ENCODE measurements at places on chromosomes 13 and 19. TPM values are rescaled to one million over a fixed set of nuclear protein-coding genes. Genes with fewer than 3 reads are reported as not detected.
A peak's percentile ranks its signal among the peaks of the same experiment; 100 is the strongest.

NCR1 gene
- total RNA-seq = not detected

DNA sequence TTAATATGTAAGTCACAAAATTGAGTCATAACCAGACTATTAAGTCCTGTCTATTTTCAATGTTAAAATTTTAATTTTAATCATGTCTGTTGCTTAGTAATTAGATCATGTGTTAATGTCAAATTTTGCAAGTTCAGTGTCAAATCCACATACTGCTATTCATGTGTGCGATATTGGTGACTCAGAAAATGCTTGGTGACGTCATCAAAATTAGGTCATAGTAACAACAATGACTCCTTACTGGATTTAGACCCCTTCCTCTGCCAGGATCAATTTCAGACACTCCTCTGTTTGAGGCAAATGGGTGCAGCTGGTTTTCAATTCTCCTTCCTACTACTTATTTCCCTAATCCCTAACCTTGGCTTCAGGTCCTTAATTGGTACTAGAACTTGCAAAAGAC is 1394.3 kb upstream of the SLC10A2 start:
- peak; percentile 20 for DNase-seq

GRCh38 chr13:92103689-92104153 is 705.3 kb downstream of the GPC5 start:
- no peak for DNase-seq

GRCh38 chr13:52808842-52809219 is 39.6 kb downstream of the PCDH8 start:
- DNase-seq = no peak

DNA sequence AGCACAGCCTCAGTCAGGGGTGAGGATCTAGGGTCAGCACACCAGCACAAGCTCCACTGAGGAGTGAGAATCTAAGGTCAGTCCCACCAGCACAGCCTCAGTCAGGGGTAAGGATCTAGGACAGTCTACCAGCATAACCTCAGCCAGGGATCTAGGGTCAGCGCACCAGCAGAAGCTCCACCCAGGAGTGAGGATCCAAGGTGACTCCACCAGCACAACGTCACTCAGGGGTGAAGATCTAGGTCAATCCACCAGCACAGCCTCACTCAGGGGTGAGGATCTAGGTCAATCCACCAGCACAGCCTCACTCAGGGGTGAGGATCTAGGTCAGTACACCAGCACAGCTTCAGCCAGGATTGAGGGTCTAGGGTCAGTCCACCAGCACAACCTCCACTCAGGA is 64.5 kb downstream of the RAB20 start:
- no peak for DNase-seq

RNF113B gene
- not detected for total RNA-seq

GRCh38 chr13:78326633-78327032 is 276.7 kb downstream of the POU4F1 start:
- DNase-seq = peak; percentile 24

SYNE4 gene
- 0.62 TPM for total RNA-seq

DNA sequence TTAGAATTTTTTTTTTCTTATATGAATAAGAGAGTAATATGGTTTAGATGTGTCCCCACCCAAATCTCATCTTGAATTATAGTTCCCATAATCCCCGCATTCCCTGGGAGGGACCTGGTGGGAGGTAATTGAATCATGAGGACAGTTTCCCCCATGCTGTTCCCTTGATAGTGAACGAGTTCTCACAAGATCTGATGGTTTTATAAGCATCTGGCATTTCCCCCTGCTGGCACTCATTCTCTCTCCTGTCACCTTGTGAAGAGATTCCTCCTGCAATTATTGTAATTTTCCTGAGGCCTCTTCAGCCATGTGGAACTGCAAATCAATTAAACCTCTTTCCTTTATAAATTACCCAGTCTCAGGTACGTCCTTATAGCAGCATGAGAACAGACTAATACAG is 205.7 kb downstream of the MYO16 start:
- no peak for DNase-seq
